ENCODE measurements at places on chromosomes 1 and 21.
A peak's percentile ranks its signal among the peaks of the same experiment; 100 is the strongest.

DNA sequence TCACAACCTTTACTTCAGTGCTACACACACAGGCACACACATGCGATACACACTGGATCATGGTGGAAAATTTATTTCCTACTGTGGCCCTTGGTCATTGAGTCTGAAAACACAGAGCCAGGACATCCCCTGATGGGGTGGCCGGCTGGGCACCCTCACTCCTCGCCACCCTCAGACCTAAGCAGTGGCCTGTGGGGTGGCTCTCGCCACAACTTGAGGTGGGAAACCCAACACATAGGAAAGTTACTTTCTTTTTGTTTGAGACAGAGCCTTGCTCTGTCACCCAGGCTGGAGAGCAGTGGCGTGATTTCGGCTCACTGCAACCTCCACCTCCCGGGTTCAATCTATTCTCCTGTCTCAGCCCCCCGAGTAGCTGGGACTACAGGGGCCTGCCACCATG lies 19.4 kb downstream of the CRYAA start:
- DNase-seq = peak; percentile 80

- DNase-seq = peak; percentile 99
These were observed at the start of gene BCAS2 for GRCh38 chr1:114581335-114582287. BCAS2 (minus strand) TSS chr1:114581615; CDS start chr1:114581591, 24 bp downstream.

- no peak for DNase-seq
These were observed 32.9 kb upstream of the SNRPE start for GRCh38 chr1:203828503-203828902.

- no peak for DNase-seq
These were observed 54.1 kb upstream of the SLC45A1 start for GRCh38 chr1:8263791-8264190.

- DNase-seq = no peak
These were observed 59.5 kb upstream of the ENAH start for GRCh38 chr1:225712391-225712790.

DNA sequence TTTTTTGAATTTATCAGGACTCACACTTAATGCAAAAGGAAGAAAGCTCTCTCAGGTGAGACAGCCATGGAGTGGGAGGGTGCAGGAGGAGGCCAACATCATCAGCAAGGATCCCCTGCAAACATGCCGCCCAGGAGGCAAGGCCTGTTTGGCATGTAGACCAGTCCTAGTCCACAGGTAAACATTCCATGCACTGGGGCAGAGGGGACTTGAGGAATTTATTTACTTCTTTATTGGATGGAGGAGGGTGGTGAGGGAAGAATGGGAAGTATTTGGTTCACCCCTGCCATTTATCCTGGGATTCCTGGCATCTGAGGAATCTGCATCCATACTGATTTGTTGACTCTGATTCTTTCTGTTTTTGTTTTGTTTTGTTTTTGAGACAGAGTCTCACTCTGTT lies 1.5 kb upstream of the UQCRHL start:
- no peak for DNase-seq

- DNase-seq = no peak
These were observed 163.8 kb downstream of the CHRM3 start for GRCh38 chr1:239550178-239550577.

DNA sequence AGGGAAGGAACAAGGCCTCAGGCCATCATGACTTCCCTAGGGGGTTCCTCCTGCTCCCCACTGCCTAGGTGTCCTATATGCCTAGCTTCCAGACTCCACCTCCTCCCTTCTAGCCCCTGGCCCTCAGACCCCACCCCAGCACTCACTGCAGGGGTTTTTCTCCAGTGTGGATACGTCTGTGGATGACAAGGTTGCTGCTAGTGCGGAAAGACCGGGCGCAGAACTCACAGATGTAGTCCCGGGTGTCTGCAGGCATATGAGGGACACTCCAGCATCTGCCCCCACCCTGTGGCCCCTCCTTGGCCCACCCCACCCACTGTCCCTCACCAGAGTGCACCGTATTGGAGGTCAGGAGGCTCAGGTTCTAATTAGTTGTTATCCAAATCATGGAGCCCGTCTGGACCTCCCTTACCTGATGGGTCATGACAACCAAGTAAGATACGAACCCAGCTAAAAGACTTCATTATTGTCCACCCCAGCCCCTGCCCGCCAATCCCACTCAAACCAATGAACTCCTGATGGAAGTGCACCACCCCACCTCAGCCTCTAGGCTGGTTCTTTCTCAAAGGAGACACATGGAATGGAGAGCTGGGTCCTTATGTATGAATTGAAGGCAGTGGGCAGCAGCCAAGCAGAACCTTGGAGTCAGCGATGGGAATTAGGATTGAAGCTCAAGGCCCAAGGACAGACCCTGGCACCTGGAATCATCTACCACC lies 8.2 kb downstream of the ZNF692 start:
- no peak for DNase-seq

DNA sequence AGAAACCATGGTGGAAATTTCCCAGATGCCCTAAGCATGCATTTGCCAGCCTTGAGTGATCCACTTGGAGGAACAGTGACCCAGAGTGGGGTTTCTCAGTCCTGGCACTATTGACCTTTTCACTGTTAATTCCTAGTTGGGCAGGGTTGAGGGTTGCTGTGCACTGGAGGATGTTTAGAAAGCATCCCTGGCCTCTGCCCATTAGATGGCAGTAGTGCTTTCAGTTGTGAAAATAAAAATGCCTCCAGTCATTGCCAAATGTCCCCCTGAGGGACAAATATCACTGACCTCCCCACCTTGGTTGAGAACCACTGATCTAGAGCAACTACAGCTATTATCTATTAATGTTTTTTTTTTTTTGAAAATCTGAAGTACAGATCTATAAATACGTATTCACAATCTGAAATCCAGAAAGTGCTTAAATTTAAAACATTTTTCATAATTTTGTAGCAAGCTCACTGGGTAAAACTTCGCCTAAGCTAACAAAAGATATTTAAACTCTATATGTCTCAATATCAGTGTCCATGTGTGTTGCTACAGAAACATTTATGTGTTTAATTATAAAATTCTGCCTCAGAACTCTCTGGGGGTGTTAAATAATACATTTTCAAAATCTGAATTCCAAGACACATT lies 27.3 kb downstream of the F3 start:
- DNase-seq = peak; percentile 16

- no peak for DNase-seq
These were observed 142.4 kb downstream of the GLUL start for GRCh38 chr1:182249201-182249676.

DNA sequence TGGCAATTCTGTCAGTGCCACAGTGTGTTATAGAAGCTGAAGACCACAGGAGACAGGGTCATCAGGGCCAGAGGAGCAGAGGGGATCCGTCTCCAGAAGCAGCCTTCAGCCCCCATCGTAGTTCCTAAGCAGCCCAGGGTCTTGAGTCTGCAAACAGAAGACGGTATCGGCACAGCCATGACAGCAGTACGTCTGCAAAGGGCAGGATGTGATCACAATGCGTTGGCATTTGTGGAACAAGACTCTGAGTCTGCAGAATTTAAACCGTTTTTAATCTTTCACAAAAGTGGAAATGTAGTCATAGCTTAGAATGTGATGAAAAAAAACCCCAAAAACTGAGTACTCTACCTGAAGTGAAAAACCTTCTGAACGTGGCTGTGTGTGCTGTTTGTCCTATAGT lies 44.0 kb upstream of the SCCPDH start:
- DNase-seq = no peak

GRCh38 chr1:113830039-113830438 lies 17.8 kb upstream of the RSBN1 start:
- DNase-seq = no peak

- no peak for DNase-seq
These were observed 497 bp upstream of the C1orf115 start for GRCh38 chr1:220689666-220690065.

DNA sequence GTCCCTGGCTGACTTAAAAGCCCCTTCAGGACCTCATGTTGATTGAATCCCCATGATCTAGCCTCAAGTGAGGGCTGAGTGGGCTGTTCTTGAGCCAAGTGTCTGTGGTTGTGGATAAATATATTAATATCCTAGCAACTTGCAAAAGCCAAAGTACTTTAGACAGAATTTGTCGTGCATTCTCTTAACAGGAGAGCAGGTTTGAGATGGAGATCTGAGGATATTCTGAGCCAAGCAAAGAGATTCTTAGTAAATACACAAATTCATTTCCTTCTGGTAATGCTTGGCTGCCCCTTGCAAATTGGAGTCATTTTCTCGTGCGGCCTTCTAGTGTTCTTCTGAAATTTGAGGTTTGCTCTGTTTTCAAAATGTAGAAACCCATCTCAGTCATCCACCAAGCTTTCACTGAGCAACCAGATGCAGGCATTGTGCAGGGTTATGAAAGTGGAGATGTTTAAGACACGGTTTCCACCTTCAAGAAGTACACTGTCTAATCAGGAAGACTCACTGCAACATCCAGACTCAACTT lies 242.1 kb upstream of the JUN start:
- no peak for DNase-seq

- no peak for DNase-seq
These were observed 17.4 kb downstream of the MYOM3 start for GRCh38 chr1:24094554-24094953.

All from posterior cingulate gyrus (tissue), 11 donors.